ENCODE measurements at places on chromosomes 16 and 17.

DNA sequence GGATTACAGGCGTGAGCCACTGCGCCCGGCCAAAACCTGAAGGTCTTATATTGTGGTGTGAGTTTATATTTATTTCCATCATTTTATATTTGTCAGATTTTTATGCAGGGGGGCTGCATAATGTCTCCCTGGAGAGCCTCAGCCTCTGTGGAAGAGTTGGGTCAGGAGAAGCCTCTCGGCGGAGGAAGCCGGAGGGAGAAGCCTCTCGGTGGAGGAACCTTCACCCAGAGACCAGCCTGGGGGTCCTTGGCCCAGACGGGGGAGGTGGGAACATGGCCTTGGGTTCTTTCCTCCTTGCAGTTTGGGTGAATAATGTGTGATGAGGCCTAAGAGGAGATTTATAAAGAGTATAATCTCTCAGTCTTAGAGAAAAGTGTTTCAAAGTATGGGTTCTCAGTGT is 22.4 kb upstream of the ZNF750 start:
- DNase-seq, result no peak

- no peak for DNase-seq
Observed at GRCh38 chr16:79092846-79093245, 507.7 kb downstream of the MAF start.

- DNase-seq, result no peak
Observed at GRCh38 chr16:27691721-27692120, 141.8 kb downstream of the KATNIP start.

- DNase-seq, result no peak
Observed at GRCh38 chr17:81968396-81968745, 7.4 kb upstream of the NOTUM start.

GRCh38 chr17:47812146-47812920 is 9.3 kb downstream of the OSBPL7 start:
- no peak for DNase-seq
